Ecto neural progenitor cell (in vitro differentiated cells): ENCODE measurements at places on chromosomes 5 and 9.
A peak's percentile ranks its signal among the peaks of the same experiment; 100 is the strongest.

GRCh38 chr5:115526604-115527003, 18.0 kb downstream of the FEM1C start:
- no peak for DNase-seq

- DNase-seq, result no peak
Measured at GRCh38 chr5:114419067-114419388, 57.2 kb downstream of the KCNN2 start.

- no peak for DNase-seq
Measured at GRCh38 chr9:75551861-75552260, 338.6 kb upstream of the PCSK5 start.

GRCh38 chr5:147576646-147577535, 67.0 kb upstream of the DPYSL3 start:
- DNase-seq, result peak; percentile 74

DNA sequence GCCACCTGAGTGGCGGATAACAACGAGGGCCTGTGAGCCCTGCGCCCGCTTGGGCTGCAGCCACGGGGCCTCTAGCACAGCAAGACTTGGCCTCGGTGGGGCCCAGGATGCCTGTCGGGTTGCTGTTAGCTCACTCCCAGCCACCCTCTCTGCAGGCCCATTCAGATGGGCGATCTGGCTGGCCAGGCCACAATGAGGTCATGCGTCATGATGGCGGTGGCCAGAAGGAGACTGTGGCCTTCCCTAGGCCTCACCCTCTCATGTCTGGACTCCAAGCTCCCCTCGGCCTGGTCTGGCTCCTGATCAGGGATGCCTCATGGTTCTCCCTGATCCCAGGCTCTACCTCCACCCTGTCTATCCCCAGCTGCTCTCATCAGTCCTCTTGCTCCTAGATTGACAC, 19.0 kb upstream of the TCOF1 start:
- DNase-seq, result no peak

- no peak for DNase-seq
Measured at GRCh38 chr5:92808474-92808873, 772.5 kb downstream of the NR2F1-AS1 start.
